ENCODE measurements at places on chromosomes 13 and 19.

GRCh38 chr13:110156301-110157049, 150.5 kb downstream of the COL4A1 start:
- no peak for DNase-seq

GRCh38 chr19:34232566-34233481, 21.5 kb upstream of the GARRE1 start:
- no peak for DNase-seq

DNA sequence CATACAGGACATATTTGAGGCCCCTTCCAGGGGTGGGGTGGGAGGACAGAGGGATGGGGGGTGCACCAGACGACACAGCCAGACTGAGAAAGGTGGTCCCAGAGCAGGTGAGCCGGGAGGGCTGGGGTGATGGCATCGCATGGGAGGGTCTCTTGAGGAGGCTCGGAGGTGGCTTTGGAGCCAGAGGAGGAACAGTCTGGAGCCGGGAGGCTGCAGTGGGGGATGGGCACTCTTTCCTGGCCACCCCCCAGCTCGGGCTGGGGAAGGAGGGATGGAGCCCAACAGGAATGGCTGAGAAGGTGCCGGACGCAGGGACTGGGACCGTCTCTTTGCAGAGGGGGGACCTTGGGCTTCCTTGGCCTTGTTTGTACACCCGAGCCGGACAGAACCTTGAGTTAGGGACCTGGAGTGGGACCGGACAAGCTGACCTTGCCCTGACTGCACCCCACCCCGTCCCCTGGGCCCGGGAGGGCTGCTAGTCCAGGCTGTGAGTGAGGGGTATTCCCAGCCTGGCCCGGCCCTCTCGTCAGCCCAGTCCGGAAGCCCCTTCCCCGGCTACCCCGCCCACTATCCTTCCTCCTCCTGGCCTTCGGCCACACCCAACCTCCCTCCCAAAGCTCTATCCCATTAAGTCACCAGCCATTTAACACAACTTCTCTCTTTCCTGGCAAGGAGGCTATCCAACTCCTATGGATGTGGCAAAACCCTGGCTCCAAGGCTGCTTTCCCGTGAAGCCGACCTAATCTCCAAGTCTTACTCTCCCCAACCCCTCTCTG, 816 bp upstream of the TBXA2R start:
- DNase-seq, result no peak

DNA sequence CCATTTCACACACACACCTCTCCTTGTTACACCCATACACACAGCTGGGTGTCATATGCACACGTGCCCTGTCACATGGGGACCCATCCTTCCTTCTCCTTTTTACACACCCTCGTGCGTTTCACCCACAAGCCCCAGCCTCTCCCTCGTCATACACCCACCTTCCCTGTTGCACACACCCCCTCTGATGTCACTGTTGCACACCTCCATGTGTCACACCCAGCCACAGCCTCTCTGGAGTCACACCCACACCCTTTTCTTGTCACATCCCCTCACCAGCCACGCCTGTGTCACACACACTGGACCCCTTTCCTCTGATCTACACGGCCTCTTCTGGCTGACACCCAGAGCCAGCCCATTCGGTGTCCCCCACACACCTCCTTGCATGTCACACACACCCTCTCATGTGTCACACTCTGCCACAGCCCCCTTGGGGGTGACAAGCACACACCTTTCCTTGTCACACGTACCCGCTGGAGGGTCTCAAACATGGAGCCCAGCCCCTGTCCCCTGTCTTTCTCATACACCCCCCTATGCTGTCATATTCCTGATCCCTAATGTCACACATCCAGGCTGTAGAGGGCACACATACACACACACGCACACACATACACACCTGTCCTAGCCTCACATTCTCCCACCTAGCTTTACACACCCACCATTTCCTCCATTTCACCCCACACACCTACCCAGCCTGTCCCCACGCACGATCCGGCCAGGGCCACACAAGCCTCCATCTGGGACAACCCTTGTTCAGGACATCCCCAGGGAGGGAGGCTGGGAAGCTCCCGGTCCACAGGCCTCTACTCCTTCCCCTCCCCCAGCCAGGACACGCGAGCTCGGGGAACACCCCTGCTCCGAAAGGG, 1.4 kb downstream of the NOVA2 start:
- no peak for DNase-seq

DNA sequence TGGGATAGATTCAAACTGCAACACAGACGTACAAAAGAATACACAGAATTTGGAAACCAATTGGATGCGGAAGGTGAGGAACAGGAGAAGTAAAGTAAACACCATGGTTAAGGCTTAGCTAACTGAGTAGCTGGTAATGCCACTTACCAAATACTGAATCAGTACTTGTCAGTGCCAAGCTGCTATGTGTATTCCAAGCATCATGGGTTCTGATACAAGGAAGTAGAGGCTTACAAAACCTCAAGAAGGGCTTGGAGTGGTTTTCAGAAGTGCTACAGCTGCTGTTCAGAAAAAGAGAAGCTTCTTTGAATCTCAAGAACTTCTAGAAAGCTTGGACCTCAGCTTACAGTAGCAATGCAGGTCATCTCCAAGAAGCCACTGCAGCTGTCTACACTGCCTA, 35.9 kb upstream of the DCT start:
- DNase-seq, result no peak

DNA sequence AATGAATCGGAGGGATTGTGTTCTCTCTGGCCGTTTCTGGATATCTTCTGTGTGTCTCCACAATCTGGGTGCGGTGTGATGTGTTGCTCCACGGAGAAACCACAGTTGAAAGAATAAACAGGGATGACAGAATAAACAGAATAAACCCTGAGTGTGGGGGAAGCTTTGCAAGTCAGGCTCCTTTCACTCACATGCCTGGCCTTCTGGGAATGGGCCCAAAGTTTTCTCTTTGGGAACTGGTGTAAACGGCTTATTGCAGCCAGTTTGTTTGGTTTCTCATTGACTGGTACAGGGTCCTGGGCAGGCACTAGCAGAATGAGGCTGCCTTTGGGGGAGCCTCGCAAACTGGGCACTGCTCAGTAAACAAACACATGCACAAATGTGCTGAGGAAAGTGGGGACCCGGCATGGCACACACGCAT, 324.7 kb downstream of the DLEU7 start:
- DNase-seq, result no peak

- DNase-seq, result no peak
Measured at GRCh38 chr13:78589206-78589605, 14.1 kb downstream of the POU4F1 start.
